ENCODE measurements at places on chromosomes 6 and 20. TPM values are rescaled to one million over a fixed set of nuclear protein-coding genes. Genes with fewer than 3 reads are reported as not detected.
A peak's percentile ranks its signal among the peaks of the same experiment; 100 is the strongest.

DNA sequence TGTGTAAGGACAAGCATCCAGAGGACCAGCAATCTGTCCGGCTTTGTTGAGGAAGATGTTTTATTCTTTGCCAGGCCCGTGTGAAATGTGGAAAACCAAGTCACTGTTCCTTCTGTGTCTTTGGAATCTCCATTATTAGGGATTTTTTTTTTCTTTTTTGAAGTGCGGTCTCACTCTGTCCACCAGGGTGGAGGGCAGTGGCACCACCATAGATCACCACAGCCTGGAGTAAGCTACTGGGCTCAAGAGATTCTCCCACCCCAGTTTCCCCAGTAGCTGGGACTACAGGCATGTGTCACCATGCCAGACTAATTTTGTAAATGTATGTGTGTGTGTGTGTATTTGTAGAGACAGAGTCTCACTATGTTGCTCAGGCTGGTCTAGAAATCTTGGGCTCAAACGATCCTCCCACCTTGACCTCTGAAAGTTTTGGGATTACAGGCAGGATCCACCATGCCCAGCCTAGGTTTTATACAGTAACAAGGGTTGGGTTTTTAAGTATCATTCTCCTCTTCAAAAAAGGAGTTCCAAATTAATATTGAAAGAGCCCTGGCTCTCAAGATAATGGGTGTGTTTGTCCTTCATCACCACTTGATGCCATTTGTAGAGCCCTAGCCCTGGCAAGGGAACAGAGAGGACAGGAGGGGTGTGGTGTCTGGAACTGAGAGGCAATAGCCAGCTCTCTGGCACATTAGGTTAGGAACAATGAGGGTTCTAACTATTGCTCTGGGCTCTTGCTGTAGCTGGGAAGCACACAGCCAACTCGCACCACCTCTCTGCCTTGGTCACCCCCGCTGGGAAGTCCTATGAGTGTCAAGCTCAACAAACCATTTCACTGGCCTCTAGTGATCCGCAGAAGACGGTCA lies 3.1 kb downstream of the LAMP5 start:
- peaks cover 72% of the 10 kb centered on the region for H3K27me3 ChIP-seq
- no peak overlapping the region for H3K4me3 ChIP-seq
- H3K4me1 ChIP-seq, result peaks cover 4% of the 10 kb centered on the region
- DNase-seq, result no peak
- no peak overlapping the region for H3K27ac ChIP-seq
- no peaks in the 10 kb centered on the region for H3K36me3 ChIP-seq

Gene DHX16
- total RNA-seq, result 27.4 TPM

DNA sequence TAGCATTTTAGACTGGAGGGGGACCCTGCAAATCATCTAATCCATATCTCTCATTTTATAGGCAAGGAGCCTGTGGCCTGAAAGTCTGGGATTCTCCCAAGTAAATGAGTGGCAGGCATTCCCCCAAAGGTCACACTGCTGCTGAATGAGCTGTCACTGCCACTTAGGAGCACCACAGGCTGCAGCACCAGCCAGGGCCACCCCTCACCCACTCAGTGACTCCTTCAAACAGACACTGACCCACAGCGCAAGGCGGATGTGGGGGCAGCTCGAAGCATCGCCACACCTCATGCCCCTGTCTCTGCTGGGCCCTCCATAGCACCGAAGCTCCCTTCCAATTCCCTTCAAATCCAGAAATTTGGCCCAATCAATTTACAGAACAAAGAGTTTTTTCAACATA lies 119.9 kb upstream of the ARID1B start:
- H3K36me3 ChIP-seq, result no peaks in the 10 kb centered on the region
- H3K4me1 ChIP-seq, result peaks cover 21% of the 10 kb centered on the region
- H3K27ac ChIP-seq, result no peak overlapping the region
- no peak for DNase-seq

Gene PET117
- total RNA-seq, result 26.5 TPM

DNA sequence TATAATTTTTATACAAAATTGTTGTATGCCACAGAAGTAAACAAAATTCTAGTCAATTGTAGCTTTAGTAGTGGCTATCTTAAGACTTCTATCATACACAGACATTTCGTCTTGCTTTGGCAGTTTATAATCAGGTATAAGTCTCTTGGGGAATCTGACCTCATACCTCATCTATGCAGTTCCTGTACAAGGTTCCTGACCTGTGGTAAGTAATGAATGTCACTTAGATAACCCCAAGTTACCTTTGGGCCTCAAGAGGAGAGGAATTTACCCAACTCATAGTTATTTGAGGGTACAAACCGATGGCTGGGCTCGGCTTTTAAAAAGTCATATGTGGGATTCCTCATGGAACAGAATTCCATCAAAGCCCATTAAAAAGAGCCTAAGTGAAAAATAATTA lies 58.8 kb upstream of the UNC93A start:
- no peak overlapping the region for H3K4me3 ChIP-seq
- no peak overlapping the region for H3K27ac ChIP-seq
- DNase-seq, result peak; percentile 11
- H3K27me3 ChIP-seq, result no peaks in the 10 kb centered on the region

DNA sequence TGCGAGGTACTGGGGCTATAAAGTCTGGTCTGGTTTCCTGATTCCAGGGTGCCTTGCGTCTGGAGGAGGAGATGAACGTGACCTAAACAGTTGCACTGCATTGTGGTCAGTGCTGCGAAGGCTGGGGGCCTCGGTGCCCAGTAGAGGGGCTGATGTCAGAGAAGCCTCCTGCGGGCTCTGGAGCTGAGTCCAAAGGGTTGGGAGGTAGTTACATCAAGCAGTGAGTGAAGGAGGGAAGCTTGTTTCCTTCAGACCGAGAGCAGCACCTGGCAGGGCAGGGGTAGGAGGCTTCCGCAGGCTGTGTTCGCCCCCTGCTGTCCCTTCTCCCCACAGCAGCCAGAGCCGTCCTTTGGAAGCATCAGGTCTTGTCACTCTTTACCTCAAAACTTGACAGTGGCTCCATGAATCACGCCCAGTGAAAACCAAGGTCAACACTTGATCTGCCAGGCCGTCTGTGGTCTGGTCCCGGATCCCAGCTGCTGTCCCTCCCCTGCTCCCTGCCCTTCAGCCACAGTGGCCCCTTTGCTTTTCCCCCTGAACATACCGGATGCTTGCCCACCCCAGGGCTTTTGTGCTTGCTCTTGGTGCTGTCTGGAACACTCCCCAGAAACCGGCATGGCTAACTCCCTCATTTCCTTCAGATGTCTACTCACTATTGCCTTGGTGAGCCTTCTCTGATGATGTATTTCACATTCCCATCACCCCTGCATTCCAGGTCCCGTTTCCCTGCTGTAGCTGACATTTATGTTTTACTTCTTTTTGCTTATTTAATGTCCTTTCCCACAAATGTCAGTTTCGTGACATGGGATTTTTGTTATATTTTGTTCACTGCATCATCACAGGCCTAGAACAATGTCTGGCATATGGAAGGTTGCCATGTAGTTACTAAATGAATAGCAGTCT lies 7.0 kb downstream of the DYNLRB1 start:
- H3K36me3 ChIP-seq, result peaks cover 13% of the 10 kb centered on the region
- DNase-seq, result no peak
- peaks cover 3% of the 10 kb centered on the region for H3K4me1 ChIP-seq
- H3K27me3 ChIP-seq, result no peaks in the 10 kb centered on the region
- H3K27ac ChIP-seq, result no peak overlapping the region

Gene EPHA7
- 6.8 TPM for total RNA-seq

Gene SAMD3
- total RNA-seq, result 1.9 TPM

DNA sequence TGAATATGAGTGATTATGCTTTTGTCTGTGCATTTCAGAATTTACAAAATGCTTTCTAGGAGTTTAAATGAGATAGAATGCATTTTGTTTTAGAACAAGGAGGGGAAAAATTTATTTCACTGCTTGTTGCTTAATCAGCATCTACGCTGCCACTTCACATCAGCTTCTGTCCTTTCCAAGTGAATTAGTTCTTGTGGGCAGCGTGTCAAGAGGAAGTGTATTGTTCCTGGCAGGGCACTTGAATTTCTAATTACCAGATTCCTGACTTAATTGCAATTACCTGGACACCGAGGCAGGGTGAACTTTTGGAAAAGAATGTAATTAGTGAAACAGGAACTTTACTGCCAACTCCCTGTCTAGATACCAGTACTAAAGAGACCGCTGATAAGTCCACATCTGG lies 263.5 kb downstream of the TMEM242 start:
- H3K4me1 ChIP-seq, result peaks cover 10% of the 10 kb centered on the region
- DNase-seq, result no peak
- H3K27ac ChIP-seq, result no peak overlapping the region
- H3K4me3 ChIP-seq, result no peak overlapping the region
- H3K27me3 ChIP-seq, result no peaks in the 10 kb centered on the region
- H3K36me3 ChIP-seq, result no peaks in the 10 kb centered on the region

DNA sequence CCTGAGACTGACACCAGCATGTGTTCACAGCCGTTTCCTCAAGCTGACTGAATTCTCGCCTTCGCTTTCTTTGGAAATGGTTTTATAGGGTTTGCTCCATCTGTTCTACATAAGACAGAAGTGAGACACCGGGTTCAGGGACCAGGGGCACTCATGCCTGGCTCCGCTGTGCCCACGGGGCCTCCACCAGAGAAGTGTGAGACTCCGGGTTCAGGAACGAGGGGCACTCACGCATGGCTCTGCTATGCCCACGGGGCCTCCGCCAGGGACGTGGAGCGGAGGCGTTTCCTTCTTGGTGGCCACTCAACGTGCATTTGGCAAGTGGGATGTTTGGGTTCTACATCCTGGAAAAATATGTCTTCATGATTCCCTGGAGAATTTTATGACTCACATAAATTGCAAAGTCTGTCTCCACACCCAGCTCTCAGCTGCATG lies 106.6 kb downstream of the RNASET2 start:
- H3K4me1 ChIP-seq, result no peaks in the 10 kb centered on the region

DNA sequence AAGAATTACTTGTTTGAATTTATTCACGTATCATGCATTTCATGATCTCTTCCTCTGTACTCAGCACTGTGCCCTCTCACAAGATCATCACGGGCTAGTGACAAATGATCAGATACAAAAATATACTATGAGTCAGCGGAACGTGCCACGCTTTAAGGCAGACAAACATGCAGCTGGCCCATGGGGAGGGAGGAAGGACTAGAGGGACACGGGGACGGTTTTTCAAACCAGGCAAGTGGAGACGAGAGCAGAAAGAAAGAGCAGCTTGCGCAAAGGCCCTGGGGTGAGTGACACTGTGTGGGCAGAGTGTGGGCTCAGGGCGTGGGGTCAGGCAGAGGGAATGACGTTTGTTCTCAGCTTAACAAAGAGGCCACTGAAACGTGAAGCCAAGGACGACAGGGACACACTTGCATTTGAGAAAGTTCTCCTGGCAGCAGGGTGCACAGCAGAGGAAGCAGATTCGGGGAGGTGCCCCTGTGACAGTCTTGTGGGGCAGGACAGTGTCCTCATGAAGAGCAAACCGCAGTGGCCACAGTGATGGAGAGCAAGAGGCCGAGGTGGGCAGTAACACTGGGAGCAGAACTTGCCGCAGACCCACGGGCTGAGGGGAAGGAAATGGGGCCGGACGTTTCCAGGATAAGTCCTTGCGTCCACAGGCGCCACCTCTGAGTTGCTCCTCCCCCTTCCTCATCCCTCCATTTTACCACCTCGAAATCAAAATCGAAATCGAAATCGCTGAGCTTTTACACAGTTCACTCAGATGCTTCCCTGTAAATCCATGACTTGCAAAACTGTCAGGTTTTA lies 6.9 kb upstream of the RPS6KA2 start:
- no peak overlapping the region for H3K4me3 ChIP-seq
- H3K4me1 ChIP-seq, result peaks cover 2% of the 10 kb centered on the region
- DNase-seq, result no peak
- no peaks in the 10 kb centered on the region for H3K27me3 ChIP-seq
- H3K27ac ChIP-seq, result no peak overlapping the region

GRCh38 chr6:145865595-145865994 lies 51.0 kb upstream of the FBXO30 start:
- no peak overlapping the region for H3K27ac ChIP-seq
- no peaks in the 10 kb centered on the region for H3K36me3 ChIP-seq
- H3K4me3 ChIP-seq, result no peak overlapping the region
- no peak for DNase-seq
- H3K4me1 ChIP-seq, result no peaks in the 10 kb centered on the region
- H3K27me3 ChIP-seq, result no peaks in the 10 kb centered on the region

DNA sequence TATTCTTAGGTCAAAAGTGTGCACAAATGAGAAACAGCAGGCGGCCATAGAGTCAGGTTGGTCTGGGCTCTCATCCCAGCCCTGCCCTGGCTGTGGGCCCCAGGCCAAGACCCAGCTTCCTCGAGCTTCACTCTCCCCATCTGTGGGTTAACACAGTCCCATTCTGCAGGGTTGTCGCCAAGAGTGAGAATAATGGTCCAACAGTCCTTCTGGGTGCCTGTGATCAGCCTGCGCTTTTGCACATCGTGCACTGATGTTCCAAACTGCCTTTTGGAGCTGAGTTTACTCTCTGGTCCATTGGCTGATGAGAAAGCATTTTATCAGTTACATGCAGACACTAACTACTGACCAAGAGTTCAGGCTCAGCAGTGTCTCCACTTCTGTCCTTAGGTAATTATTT lies 82.6 kb downstream of the INSM1 start:
- no peaks in the 10 kb centered on the region for H3K27me3 ChIP-seq
- DNase-seq, result no peak
- H3K36me3 ChIP-seq, result no peaks in the 10 kb centered on the region

GRCh38 chr6:95819939-95820338 lies 195.8 kb upstream of the FUT9 start:
- H3K27ac ChIP-seq, result no peak overlapping the region
- no peak overlapping the region for H3K4me3 ChIP-seq
- no peaks in the 10 kb centered on the region for H3K36me3 ChIP-seq
- no peak for DNase-seq
- no peaks in the 10 kb centered on the region for H3K27me3 ChIP-seq

DNA sequence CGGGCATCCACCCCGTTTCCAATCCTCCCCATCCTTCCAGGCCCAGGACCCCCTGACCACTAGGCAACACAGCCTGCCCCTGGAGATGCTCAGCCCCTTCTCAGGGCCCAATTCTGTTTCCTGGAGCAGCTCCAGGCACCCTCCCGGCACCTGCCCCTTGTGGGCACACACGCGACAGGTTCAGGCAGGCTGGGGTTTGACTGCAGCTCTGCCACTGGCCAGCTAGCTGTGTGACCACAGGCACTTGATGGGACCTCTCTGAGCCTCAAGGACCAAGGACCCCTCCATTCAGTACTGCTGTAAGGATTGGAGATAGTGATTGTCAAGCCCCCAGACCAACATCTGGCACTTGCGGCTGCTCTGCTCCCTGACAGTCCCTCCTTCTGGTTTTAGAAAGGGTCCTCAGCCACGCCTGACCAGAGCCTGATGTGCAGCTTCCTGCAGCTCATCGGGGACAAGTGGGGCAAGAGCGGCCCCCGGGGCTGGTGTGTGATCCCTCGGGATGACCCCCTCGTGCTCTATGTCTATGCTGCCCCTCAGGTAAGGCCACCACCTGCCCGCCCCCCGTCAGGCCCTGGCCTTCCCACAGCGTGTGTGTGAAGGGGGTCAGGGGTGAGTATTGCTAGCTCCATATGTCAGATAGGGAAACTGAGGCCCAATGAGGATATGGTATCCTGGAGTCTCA lies 21.7 kb downstream of the FGD2 start:
- H3K4me3 ChIP-seq, result no peak overlapping the region
- H3K27me3 ChIP-seq, result no peaks in the 10 kb centered on the region
- H3K36me3 ChIP-seq, result no peaks in the 10 kb centered on the region
- no peaks in the 10 kb centered on the region for H3K4me1 ChIP-seq
- H3K27ac ChIP-seq, result no peak overlapping the region
- no peak for DNase-seq

- no peak overlapping the region for H3K27ac ChIP-seq
- no peaks in the 10 kb centered on the region for H3K36me3 ChIP-seq
- H3K27me3 ChIP-seq, result no peaks in the 10 kb centered on the region
Measured at GRCh38 chr6:87104667-87105066, 9.8 kb upstream of the CGA start.

Gene GJA10
- not detected for total RNA-seq

Gene FUT9
- total RNA-seq, result 4.0 TPM
